ENCODE measurements at places on chromosomes 11 and 22.

GRCh38 chr11:81331088-81331487 lies 1402.6 kb downstream of the FAM181B start:
- DNase-seq: no peak

GRCh38 chr11:88384004-88384668 lies 46.6 kb upstream of the CTSC start:
- DNase-seq: no peak

- DNase-seq: no peak
Observed at GRCh38 chr11:119999220-119999619, 138.7 kb downstream of the TRIM29 start.

DNA sequence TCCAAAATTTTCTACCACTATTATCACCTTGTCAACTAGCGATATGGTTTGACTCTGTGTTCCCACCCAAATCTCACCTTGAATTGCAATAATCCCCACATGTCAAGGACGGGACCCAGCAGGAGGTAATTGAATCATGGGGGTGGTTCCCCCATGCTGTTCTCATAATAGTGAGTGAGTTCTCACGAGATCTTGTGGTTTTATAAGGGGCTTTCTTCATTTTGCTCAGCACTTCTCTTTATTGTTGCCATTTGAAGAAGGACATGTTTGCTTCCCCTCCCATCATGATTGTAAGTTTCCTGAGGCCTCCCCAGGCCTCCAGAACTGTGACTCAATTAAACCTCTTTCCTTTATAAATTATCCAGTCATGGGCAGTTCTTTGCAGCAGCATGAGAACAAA lies 73.5 kb upstream of the ZC3H12C start:
- DNase-seq: no peak
